Nucleus accumbens (tissue), 56 donors: ENCODE measurements at places on chromosomes 3 and 15.

DNA sequence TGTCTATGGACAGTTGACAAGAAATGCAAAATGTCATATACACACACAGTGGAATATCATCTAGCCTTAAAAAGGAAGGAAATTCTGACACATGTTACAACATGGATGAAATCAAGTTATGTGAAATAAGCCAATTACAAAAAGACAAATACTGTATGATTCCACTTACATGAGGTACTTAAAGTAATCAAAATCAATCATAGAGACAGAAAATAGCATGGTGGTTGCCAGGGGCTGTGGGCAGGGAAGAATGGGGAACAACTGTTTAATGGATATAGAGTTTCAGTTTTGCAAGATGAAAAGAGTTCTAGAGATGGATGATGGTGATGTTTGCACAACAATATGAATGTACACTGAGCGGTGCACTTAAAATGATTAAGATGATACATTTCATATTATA lies 613.8 kb upstream of the ZNF385D start:
- no peak for DNase-seq

GRCh38 chr3:178140531-178141304 lies 395.5 kb upstream of the KCNMB2 start:
- DNase-seq: no peak

GRCh38 chr3:75951941-75952340 lies 166.6 kb upstream of the ZNF717 start:
- DNase-seq: no peak

DNA sequence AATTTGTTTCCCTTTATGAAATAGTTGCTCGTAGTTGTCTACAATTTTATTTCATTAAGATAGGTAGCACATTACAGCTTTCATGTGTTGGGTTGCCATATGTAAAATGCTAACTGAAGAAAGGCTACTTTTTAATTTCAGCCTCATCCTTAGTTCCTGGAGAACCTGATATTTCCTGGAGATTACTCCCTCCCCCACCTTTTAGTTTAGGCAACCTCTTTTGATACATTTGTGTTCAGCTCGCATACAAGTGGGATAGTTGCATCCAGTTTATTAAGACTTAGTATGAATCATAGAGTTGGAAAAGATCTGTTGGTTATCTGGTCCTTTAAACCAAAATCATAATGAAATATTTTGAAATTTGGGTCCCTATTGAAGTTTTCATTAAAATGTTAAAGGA lies 6.0 kb downstream of the SETD5 start:
- no peak for DNase-seq

- no peak for DNase-seq
Measured at GRCh38 chr3:16463119-16463518, 50.4 kb downstream of the RFTN1 start.

DNA sequence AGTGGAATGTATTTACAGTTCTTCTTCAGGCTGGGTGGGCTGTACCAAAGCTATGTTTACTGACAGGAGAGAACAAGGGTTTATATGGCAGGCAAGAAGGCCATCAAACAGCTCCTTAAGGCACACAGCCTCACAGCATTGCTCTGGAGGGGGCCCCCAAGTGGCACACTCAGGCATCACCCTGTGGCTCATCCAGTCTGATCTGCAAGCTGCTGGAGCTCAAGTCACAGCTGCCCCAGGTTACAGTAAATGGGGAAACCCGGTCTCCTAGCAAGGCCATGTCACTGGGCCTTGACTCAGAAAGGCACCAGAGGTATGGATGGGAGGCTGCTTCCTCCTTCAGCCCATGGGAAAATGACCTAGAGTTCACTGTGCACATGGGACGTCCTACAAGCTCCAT lies 67.5 kb downstream of the TFG start:
- DNase-seq: no peak

- DNase-seq: no peak
Measured at GRCh38 chr15:85019815-85020590, 38.3 kb downstream of the PDE8A start.

DNA sequence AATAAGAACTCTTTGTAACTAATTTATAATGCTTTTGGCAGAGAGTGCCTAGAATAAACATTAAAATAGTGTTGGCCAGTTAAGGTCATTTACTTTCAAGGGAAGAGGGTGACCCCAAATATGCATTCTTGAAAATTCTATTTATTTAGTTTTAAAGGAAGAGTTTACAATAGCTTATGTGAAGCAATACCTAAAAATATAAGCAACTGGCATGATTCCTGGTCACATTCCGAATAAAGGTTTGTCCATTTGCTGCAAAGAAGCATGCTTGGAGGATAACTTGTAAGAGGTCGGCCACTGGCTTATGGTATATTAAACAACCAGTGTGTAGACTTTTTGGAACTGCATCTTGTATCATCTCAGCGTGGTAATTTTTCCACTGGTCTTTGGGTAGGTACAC lies 10.2 kb downstream of the MITF start:
- no peak for DNase-seq

DNA sequence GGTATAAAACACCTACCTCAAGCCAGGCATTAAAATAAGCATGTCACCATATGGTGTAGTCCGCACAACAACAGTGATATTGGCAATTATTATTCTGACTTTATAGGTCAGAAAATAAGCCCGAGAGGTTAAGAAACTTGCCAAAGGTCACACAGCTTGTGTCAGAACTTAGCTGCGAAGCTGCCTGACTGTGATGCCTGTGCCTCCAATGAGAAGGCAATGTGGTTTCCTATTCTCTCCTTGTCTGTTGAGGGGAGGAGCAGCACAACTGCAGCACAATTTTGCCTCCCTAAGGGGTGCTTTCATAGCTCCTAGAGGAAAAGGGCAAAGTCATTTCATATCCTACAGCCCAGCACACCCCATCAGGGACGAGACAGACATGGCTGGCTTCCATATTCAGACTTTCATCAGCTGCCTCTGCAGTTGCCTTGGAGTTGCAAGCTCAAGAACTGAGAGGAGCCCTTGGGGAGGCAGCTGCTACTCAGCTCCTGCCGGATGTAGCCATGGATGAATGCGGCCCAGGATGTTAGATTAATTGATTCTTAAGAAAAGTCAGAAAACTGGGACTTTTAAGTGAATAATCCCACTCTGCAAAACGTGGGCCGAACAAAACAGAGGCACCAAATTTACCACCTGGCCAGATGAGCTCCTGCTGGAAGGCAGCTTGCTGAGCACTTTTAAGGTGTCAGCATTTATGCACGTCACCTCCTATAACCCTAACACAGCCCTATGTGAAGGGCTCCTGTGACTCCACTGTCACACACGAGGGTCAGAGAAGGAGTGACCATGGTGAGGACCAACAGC lies 38.5 kb downstream of the MYO5C start:
- no peak for DNase-seq

DNA sequence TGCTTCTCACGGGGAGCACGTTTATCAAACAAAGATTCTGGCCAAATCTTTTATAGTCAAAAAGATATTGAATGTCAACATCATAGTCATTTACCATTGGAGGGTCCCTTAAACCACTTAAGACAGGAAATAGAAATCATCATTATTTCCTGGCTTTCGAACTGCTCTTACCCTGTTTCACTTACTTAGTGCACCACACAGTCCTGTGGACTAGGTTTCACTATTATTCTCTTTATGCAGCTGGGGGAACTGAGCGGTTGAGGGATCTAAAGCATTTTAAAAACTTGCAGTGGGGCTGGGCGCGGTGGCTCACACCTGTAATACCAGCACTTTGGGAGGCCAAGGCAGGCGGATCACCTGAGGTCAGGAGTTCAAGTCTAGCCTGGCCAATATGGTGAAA lies 13.7 kb upstream of the TPRG1 start:
- DNase-seq: no peak

- DNase-seq: no peak
Measured at GRCh38 chr15:95400428-95400827, 930.1 kb upstream of the NR2F2 start.

- no peak for DNase-seq
Measured at GRCh38 chr3:196197524-196197923, 13.7 kb downstream of the ZDHHC19 start.

- DNase-seq: no peak
Measured at GRCh38 chr3:5305684-5305989, 118.1 kb downstream of the EDEM1 start.

DNA sequence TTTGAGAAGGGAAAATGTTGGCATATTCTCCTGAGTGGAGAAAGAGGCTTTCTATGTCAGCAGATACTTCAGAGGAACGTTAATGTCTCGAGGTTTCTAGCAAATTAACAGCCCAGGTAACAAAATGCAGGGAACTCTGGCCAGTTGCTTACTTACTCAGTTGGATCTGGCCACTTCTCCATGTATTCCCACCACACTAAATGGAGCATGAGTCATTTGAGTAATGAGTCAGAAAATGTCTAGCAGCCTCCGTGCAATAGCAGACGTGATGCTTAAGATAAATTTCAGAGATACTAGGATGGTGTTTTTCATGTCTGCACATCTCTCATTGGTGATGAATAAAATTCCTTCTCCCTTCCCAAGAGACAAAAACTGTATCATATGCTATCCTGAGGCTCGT lies 671.5 kb downstream of the FHIT start:
- no peak for DNase-seq

- no peak for DNase-seq
Measured at GRCh38 chr15:64701482-64702184, 73.8 kb downstream of the RBPMS2 start.

DNA sequence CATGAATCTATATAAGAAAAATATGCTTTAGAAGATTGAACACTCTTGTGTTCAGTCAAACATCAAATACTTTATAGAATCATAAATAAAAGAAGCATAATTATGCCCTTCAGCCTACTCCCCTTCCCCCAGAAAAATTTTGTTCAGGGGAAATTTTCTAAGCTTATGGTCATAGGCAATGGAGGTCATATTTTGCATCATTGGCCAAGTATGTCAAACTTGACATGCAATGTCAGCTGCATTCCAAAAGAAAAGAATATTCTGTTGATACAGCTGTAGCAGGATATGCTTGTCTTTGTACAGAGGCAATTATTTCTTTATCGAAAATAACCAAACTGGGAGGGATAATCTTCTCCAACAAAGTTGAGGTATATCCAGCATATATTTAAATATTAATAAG lies 328.2 kb downstream of the ZIC1 start:
- no peak for DNase-seq

DNA sequence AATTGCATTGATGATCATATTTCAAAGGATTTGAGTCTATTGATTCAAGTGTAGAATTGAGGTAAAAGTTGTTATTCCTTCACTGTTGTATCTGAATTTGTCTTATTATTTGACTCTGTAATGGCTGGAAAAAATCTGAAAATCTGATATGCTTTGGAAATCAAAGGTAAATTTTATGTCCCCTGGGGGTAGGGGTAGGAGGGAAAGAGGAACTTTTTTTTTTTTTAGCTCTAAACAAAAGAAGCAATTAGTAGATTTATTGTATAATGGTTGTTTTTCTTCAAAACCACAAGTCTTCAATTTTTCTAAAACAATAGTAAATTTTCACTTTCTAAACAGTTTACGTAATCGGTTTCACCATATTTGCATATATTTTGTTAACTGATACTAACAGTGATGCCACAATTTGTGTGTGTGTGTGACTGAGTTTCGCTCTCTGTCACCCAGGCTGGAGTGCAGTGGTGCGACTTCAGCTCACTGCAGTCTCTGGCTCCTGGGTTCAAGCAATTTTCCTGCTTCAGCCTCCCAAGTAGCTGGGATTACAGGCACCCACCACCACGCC lies 91.7 kb upstream of the GOLGA6L4 start:
- DNase-seq: no peak

DNA sequence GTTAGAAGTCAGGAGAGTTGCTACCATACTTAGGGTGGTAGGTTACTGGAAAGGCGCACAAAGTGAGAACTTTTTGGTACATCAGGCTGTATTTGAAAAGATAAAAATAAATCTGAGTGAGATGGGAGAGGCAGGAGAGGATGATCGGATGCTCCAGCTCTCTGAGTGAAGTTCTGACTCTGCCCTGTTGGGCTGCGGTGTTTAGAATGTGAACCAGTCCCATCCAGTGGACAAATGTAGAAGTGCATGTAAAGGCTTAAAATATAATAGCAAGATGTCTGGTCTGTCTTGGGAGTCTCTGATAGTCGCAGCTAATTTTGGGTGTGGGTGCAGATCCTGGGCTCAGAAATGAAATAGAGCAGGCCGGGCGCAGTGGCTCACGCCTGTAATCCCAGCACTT lies 30.4 kb downstream of the ACKR2 start:
- DNase-seq: peak; percentile 9

- DNase-seq: no peak
Measured at GRCh38 chr3:160935413-160936095, 169.6 kb downstream of the B3GALNT1 start.

- DNase-seq: no peak
Measured at GRCh38 chr3:69214241-69214640, 91.8 kb upstream of the LMOD3 start.

DNA sequence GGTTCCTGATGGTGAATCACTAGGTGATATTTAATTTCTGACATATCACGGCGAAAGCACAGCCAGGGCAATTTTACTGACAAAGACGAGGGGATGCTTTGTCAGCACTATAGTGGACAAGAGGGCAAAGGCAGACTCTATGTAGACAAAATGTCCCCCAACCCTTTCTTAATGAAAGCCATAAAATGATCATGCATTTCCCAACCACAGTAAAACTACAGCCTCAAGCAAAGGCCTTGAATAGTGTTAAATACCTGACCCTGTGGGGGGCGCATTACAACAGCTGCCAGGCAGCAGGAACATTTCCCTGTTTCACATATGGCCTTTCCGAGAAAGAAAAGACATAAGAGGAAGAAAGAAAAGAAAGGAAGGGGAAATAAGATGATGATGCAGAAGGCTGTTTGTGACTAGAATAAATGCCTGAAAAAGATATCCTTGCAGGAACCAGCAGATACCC lies 49.5 kb downstream of the GLDN start:
- no peak for DNase-seq

DNA sequence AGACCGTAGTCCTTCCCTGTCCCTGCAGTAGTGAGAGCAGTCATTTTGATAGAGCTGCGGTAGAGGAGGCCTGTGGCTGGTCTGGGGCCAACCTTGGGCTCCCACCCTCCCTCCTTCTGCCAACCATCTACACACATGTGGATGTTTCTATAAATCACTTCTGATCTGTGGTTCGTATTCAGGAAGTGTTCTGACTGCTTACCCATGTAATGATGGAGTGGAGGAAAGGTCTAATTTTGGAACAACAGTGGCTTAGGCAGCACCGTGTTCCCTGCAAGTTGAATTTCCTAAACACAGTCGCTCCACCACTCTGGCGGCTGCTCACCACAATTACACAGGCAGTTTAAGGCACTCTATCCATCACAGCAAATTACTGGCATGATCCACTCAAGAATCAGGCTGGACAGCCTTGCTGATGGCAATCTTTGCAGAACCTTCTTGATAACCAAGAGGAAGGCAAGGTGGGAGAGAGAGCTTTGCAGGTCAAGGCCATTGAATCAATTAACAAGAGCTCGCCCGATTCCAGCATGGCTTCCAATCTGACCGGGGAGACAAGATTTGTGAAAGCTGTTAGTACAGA lies 104.7 kb upstream of the VEPH1 start:
- DNase-seq: no peak

DNA sequence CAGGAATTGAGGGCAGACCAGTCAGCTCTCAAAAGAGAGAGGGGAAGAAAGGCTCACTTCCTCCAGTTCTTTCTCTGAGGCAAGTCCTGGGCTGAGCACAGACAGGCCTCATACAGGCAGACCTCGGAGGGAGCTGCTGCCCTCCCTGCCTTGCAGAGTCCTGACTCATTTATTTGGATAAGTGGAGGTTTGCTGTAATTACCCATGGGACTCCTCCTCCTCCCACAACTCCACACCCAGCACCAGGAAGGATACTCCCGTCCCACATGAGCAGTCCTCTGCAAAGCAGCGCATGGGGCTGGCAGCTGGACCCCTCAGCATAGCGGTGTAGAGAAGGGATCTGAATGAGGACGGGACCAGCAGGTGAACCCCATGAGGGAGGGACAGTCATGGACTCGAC lies 13.4 kb upstream of the SCN10A start:
- no peak for DNase-seq

- DNase-seq: no peak
Measured at GRCh38 chr3:124999317-124999716, 56.5 kb downstream of the HEG1 start.
